ENCODE measurements at places on chromosomes 4 and X.

- DNase-seq, result no peak
These were observed 5.4 kb downstream of the DAPP1 start for GRCh38 chr4:99821918-99822503.

- no peak for DNase-seq
These were observed 2.7 kb downstream of the SPON2 start for GRCh38 chr4:1169691-1170096.

DNA sequence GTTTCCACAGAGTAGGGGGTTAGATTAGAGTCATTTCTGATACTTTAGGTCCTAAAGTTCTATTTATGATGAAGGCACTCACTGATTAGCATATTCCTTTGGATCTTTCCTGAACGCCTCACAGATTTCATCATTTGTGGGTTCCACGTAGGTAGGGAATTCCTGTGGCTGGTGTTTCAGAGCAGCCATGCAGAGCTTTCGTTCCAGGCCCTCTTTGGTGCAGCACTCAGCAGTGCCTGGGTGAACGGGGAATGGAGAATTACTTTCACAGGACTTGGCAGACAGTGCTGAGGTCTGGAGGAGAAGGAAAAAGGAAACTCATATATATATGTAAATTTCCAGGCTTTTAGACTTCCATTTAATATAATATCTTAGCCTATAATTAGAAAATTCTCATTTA is 18.5 kb downstream of the GC start:
- no peak for DNase-seq

GRCh38 chr4:79044141-79044659 is 105.0 kb upstream of the PAQR3 start:
- no peak for DNase-seq

DNA sequence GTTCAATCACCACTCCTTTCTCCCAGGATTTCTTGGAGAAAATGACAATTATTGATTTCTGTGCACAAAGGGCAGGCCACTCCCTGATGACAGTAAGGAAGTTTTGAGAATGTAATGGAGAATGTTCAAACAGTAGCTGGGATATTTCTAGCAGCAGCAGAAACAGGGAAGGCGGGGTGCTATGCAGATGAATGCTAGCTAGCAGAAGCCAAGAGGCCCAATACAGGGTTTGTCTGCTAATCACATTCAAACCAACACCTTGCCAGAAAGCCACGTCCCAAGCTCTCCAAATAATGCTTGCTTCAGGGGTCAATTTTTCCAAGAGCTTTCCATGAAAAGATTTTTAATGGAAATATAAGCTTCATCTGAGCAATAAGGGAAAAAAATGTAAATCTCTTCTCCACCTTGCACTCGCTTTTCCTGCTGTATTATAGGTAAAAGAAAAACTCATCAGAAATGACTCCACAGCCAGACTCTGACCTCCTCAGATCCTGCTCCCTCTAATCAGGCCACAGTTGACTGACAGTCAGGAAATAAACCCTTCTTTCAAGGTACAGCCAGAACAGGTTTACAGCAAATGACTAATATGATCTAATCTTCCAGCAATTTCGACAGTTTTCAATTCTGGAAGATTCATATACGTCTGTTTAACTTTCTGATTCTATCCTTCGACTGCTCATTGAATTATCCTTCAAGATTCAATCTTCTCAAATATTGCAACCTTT is 84.7 kb upstream of the PCDH19 start:
- no peak for DNase-seq

DNA sequence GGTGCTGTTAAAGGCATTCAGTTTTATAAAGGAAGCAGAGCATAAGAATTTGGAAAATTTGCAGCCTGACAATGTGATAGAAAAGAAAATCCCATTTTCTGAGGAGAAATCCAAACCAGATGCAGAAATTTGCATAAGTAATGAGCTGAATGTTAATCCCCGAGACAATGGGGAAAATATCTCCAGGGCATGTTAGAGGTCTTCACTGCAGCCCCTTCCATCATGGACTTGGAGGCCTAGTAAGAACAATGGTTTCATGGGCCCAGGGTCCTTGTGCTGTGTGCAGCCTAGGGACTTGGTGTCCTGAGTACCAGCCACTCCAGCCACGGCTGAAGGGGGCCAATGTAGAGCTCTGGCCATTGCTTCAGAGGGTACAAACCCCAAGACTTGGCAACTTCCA is 542.7 kb upstream of the NR3C2 start:
- no peak for DNase-seq

GRCh38 chr4:171718665-171719064 is 94.5 kb upstream of the GALNTL6 start:
- no peak for DNase-seq

- no peak for DNase-seq
These were observed 83.4 kb downstream of the UCHL1 start for GRCh38 chr4:41339812-41340809.

GRCh38 chr4:125020089-125021034 is 294.4 kb upstream of the FAT4 start:
- no peak for DNase-seq

DNA sequence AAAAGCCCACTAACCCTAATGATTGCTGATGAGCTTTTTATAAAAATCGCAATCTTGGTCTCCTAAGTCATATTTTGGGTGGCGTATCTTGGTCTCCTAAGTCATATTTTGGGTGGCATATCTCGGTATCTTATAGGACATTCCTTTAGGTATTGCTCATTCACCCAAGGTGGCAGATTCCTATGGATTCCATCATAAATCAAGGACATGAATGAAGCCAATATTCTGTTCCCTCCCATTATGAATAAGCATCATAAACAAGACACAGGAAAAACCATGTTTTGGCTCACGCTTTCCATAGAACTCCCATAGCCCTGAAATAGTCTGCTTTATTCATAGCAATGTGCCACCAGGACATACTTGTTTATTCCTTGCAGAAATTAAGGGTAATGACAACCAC is 95.0 kb upstream of the CD99 start:
- DNase-seq, result no peak

DNA sequence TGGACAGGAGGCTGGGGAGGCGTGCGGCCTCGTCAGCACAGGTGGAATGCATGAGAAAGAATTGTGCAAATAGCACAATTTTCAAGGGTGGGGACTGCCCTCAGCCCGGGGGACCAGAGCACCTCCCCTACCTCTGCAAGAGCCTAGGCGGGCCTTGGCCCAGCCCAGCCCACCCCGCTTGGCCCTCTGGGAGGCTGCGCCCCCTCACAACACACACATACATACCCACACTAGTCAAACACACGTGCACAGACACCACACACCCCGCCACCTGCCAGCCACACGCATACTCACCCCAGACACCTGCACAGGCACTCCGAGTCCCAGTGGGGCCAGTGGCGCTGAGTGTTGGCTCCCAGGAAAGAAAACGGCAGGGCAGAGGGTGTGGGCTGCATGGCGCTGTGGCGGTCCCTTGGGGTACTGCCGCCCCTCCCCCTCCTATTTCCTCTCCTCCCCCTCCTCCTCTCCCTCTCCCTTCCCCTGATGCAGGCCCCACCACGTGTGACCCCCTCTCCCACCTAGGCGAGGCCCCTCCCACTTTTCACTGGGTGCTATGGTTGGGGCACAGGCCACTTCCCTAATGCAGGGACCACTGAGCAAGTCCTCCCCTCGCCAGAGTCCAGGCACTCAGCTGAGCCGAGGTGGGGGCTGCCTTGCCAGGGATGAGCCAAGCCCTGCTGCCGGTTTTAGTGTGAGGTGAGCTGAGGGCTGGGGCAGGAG is 84.5 kb downstream of the FAM53A start:
- DNase-seq, result no peak

DNA sequence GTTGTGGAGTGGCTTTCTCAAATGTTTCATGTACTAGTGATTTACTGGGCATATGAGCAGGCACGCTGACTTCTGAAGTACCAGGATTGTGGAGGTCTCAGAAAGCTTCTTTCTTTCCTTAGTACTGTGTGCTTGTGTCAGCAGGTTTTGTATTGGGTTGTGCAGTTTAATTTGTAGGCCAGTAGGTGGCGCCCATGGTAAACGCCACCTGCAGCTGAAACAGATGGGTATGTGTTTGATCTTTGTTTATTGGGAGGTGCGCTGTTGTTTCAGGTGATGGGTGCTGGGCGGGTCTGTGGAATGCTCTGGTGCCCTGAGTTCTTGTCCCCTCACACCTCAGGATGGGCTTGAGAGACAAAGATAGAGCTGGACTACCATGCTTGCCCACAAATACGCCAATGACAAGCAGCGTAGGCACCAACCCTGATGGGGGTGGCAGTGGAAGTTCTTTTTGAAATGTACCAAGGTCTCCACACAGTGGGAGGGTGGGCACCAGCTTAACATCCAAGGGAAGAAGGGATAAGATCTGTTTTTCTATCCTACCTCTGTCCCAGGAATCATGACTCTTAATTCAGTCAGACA is 141.5 kb downstream of the RPS6KA6 start:
- no peak for DNase-seq

GRCh38 chrX:101482296-101482695 is 3.0 kb upstream of the ARMCX4 start:
- no peak for DNase-seq

DNA sequence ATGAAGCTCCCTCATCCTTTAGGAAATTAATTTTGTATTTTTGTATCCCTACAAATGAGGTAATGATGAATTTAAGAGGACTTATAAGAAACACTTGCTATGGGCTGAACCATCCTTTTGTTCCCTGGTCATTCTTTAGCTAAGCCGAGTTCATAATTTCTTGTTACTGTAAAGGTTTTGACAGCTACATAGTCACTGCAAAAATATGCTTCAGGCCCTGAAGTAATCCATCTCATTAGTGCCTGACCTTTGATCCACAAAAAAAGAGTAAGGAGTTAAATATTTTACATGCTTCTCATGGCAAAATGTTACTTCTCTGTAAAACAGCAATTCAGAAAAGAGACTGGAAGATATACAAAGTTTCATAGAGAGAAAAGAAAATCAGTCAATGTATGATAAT is 290.6 kb upstream of the SLIT2 start:
- peak; percentile 46 for DNase-seq

DNA sequence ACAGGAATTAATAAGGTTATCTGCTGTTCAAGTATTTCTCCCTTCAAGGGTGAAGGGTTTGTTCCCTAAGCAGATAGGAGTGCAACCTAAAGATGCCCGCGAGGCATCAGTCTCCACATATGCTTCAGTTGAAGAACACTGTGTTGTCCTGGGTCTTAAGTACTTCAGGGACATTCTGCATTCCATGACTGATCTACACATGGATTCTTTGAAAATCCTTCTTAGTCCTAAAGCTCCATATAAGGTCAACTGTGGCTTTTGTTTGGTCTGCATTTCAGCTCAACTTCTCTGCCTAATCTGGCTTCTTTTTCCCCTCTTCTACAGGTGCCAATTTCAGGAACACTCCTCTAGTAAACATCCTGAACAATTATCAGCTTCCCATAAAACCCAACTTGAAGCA is 21.8 kb upstream of the CTSO start:
- no peak for DNase-seq

- DNase-seq, result no peak
These were observed 135.2 kb downstream of the EPHA5 start for GRCh38 chr4:65535113-65535512.

Data from HS-5 (cell line).